Karpas-422 (cell line): ENCODE measurements at places on chromosomes 6 and 20. TPM values are rescaled to one million over a fixed set of nuclear protein-coding genes. Genes with fewer than 3 reads are reported as not detected.

Gene ARFGEF2
- total RNA-seq = 28.7 and 37.9 TPM in 2 replicates

Gene GABRR2
- 0.11 and 0.22 TPM in 2 replicates for total RNA-seq

Gene HTR1E
- not detected in 2 replicates for total RNA-seq

Gene NSFL1C
- total RNA-seq = 19.4 and 20.9 TPM in 2 replicates

Gene MLIP
- not detected in 2 replicates for total RNA-seq

Gene BPIFB2
- not detected in 2 replicates for total RNA-seq

Gene TNXB
- total RNA-seq = 0.22 and 2.1 TPM in 2 replicates

Gene MARCKS
- total RNA-seq = 2.2 and 2.8 TPM in 2 replicates

Gene TEAD3
- total RNA-seq = not detected in 2 replicates

Gene BEND6
- not detected in 2 replicates for total RNA-seq

Gene DLL1
- 0.18 and 0.26 TPM in 2 replicates for total RNA-seq

Gene ZC3H12D
- 71.0 and 92.0 TPM in 2 replicates for total RNA-seq

Gene ZC2HC1B
- not detected in 2 replicates for total RNA-seq

Gene GRM1
- 0.40 and 1.2 TPM in 2 replicates for total RNA-seq

Gene SLC22A2
- not detected in 2 replicates for total RNA-seq

Gene TMC2
- not detected in 2 replicates for total RNA-seq

Gene IL20RA
- not detected in 2 replicates for total RNA-seq
